ENCODE measurements at places on chromosomes 12 and 14.

DNA sequence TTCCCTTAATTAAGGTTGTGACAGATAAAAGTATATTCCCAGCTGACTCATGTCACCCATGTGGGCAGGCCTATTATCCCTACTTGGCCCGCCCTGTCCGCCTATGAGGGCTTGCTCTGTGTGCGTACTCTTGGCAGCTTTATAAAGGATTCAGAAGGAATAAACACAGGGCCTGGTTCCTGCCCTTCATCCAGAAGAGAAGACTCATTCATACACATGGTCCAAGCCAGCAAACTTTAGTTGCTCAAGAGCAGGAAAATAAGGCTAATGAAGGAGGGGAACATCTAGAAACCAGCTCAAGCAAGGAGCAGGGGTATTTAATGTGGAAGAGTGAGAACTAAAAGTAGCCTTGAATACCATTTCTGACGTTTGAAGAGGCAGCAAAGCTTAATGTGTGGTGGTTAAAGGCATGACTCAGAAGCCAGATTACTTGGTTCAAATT is 141.9 kb downstream of the CRADD start:
- no peak overlapping the region for H3K4me3 ChIP-seq
- no peak for DNase-seq
- H3K4me1 ChIP-seq, result no peaks in the 10 kb centered on the region
- H3K27me3 ChIP-seq, result no peaks in the 10 kb centered on the region

DNA sequence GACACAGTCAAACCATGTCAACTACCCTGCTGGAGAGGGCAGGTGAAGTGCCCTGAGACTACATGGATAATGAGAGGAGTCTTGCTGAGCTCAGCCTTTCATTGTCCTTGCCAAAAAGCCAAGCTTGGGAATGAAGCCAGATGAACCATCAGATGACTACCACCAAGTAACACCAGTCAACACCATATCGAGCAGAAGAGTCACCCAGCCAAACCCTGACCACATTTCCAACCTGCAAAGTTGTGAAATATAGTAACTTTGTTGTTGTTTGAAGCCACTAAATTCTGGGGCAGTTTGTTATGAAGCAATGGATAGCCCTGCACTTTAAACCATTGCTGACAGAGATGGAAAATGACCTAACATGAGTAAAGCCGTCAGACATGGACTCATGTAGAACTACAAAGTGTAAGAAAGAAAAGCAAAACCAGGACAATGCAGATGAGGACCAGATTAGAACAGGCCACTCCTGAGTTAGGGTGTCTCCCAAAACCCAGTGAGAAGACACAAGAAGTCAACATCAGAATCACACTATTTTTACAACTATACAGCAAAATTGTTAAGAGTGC is 12.5 kb upstream of the CRADD start:
- H3K27me3 ChIP-seq, result no peaks in the 10 kb centered on the region
- peaks cover 4% of the 10 kb centered on the region for H3K4me1 ChIP-seq
- no peak overlapping the region for H3K4me3 ChIP-seq
- H3K27ac ChIP-seq, result no peak overlapping the region

DNA sequence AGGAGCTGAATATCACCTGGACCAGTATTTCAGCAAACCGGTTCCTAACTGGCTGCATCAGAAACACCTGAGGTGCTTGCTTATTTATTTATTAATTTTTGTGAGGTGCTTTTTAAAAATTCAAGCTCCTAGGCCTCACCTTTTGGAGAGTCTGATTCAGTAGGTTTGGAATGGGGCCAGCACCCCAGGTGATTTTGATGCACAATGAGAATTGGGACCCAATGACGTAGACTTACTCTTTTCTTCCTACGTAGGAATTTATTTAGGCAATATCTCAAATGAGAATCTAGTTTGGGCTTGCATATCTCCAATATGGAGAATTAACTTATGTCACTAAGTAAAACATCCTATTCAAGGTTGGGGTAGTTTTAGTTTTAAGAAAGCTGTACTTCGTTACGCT is 7.3 kb downstream of the YEATS4 start:
- DNase-seq, result no peak
- H3K4me1 ChIP-seq, result no peaks in the 10 kb centered on the region
- no peaks in the 10 kb centered on the region for H3K27me3 ChIP-seq
- H3K36me3 ChIP-seq, result peaks cover 88% of the 10 kb centered on the region
- no peak overlapping the region for H3K4me3 ChIP-seq

- H3K27ac ChIP-seq, result no peak overlapping the region
- H3K27me3 ChIP-seq, result no peaks in the 10 kb centered on the region
- DNase-seq, result no peak
- H3K4me3 ChIP-seq, result no peak overlapping the region
- no peaks in the 10 kb centered on the region for H3K36me3 ChIP-seq
- H3K4me1 ChIP-seq, result peaks cover 1% of the 10 kb centered on the region
Observed at GRCh38 chr14:28468191-28469151, 298.1 kb upstream of the FOXG1 start.

GRCh38 chr14:100107236-100107635 is 42.0 kb downstream of the EVL start:
- H3K4me3 ChIP-seq, result no peak overlapping the region
- peaks cover 38% of the 10 kb centered on the region for H3K36me3 ChIP-seq
- H3K27me3 ChIP-seq, result no peaks in the 10 kb centered on the region
- DNase-seq, result no peak
- H3K4me1 ChIP-seq, result peaks cover 2% of the 10 kb centered on the region
- H3K27ac ChIP-seq, result no peak overlapping the region

- no peaks in the 10 kb centered on the region for H3K27me3 ChIP-seq
- no peak for DNase-seq
- H3K36me3 ChIP-seq, result no peaks in the 10 kb centered on the region
- no peak overlapping the region for H3K4me3 ChIP-seq
Observed at GRCh38 chr14:61581340-61581739, 114.0 kb upstream of the HIF1A start.

DNA sequence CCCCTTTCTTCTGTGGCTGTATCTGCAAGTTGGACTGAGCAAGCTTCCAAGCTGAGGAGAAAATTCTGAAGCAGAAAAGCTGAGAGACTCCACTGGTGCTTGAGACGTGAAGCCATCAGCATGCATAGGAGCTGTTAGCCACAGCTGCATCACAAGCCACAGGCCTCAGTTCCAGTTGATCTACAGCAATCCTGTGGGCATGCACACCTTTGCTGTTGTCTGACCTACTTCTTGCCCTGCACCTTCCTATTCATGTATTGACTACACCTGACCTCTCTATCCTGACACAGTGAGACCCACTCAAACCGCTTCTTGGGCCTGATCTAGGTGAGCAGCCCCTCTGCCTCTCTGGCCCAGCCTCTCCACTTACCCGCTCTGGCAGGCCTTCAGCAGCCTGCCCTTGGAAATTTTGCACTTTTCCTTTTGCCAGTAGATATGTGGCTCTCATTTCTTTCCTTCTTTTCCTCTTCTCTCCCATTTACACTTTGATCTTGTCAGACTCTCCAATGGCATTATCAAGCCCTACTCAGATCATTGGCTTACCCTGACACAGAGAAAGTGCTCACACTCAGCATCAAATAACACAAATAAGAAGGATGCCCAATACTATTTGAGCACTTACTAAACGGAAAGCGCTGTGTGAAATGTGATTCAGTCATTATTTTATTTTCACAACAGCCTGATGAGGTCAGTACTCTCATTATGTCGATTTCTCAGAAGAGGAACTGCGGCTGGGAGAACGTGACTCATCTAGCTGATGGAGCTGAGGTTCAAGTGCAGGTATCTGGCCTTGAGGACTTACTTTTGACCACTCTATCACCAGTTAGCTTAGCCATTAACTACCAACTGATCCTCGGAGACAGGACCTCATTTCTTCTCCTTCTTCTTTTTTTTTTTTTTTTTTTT is 21.9 kb upstream of the PTGR2 start:
- peaks cover 8% of the 10 kb centered on the region for H3K4me1 ChIP-seq
- no peak for DNase-seq
- no peak overlapping the region for H3K4me3 ChIP-seq
- H3K36me3 ChIP-seq, result no peaks in the 10 kb centered on the region

- H3K4me1 ChIP-seq, result peaks cover 32% of the 10 kb centered on the region
- H3K4me3 ChIP-seq, result no peak overlapping the region
- H3K27me3 ChIP-seq, result no peaks in the 10 kb centered on the region
- H3K27ac ChIP-seq, result no peak overlapping the region
Observed at GRCh38 chr12:47822863-47823262, 3.2 kb upstream of the HDAC7 start.

- no peak for DNase-seq
- no peaks in the 10 kb centered on the region for H3K36me3 ChIP-seq
- no peaks in the 10 kb centered on the region for H3K4me1 ChIP-seq
- no peak overlapping the region for H3K4me3 ChIP-seq
- no peaks in the 10 kb centered on the region for H3K27me3 ChIP-seq
- H3K27ac ChIP-seq, result no peak overlapping the region
Observed at GRCh38 chr12:18981732-18982131, 147.8 kb upstream of the PLEKHA5 start.

DNA sequence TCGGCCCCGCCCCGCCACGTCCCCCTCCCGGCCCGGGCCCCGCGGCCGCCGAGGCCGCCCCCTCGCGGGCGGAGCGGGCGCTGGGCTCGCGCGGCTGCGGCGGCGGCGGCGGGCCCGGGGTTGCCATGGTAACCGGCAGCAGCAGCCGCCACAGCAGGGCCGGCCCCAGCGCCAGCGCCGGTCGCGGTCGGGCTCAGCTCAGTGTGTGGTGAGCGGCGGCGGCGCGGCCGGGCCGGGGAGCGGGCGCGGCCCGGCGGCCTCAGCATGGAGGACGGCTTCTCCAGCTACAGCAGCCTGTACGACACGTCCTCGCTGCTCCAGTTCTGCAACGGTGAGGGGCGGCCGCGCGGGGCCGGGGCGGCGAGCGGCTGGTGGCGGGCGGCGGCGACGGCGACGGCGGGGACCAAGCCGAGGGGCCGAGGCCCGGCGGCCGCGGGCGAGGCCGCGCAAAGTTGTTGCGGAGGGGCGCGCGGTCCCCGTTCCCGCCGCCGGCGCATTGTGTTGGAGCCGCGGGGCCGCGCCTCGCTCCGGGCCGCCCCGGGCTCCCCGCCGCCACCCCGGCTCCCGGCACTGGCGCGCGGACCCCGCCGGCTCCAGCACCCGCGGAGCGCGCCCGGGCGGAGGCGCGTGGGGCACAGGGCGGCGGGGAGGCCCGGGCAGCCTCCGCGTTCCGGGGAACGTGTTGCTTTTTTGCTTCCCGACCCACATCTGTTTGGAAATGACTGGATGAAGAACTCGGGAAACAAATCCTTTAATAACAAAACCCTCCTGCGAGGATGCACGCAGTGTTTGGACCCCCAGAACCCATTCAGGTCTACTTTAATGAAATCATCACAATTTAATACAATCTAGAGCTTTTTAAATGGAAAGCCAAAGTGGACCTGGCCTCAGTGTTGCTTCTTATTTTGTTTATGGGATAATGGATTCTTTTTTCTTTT is at the start of gene EML1:
Gene EML1, plus strand, starts transcription at position 201 of the 938 bp plus-strand sequence. Its CDS starts 64 bp downstream, at position 265.
- peak; percentile 85 for DNase-seq
- no peaks in the 10 kb centered on the region for H3K27me3 ChIP-seq
- peak within 1 kb of the TSS; percentile 61 for H3K4me3 ChIP-seq
- H3K36me3 ChIP-seq, result no peaks in the 10 kb centered on the region
- peaks cover 5% of the 10 kb centered on the region for H3K4me1 ChIP-seq
- H3K27ac ChIP-seq, result peak within 1 kb of the TSS; percentile 90

DNA sequence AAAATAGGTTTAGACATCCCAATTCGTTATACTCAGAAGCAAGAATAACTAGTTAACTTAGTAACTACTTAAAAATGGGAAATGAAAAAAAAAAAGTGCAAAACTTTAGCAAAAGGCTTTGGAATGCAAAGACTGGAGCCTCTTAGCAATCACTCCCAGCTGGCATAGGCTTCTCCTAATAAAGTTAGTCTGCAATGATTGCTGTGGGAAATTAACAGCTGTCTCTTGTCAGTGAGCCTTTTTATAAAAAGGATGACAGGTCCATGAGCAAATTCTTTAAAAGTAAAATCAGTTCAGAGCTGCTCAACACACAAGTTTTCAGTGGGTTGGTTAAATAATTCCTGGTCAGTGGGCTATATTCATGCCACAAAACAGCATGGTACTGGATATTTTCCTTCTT is 7.4 kb upstream of the SYCP3 start:
- peaks cover 1% of the 10 kb centered on the region for H3K27me3 ChIP-seq
- H3K4me1 ChIP-seq, result no peaks in the 10 kb centered on the region
- no peak for DNase-seq
- no peak overlapping the region for H3K4me3 ChIP-seq

DNA sequence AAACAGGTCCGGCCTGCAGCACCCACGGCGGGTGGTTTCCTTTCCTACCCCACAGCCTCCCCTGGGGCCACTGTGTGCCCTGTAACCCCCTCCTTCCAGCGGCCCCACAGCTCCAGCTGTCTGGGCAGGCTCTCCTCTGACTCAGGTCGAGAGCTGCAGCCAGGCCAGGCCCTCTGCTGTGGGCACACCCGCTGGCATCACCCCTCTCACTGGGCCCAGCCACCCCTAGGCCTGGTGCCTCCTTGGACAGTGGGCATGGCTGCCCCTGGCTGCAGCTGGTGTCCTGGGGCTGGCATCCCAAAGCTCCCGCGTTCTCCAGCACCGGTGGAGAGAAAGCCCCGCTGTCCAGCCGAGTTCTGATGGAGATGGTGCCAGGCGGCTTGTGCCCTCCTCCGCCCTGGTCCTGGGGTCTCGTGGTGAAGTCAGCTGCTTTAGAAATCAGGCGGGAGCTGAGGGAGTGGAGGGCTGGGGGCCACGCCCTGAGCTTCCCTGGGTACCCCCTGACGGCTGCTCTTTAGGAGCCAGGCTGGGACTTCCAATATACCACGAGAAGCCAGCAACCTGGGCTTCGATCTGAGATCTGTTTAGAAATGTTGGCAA is 114.9 kb downstream of the KIF26A start:
- peaks cover 7% of the 10 kb centered on the region for H3K27me3 ChIP-seq
- no peak overlapping the region for H3K4me3 ChIP-seq
- no peak overlapping the region for H3K27ac ChIP-seq
- DNase-seq, result no peak

- H3K4me1 ChIP-seq, result peaks cover 25% of the 10 kb centered on the region
- no peaks in the 10 kb centered on the region for H3K27me3 ChIP-seq
- H3K27ac ChIP-seq, result no peak overlapping the region
- no peak for DNase-seq
Observed at GRCh38 chr14:100391724-100392123, 68.6 kb downstream of the SLC25A47 start.

- H3K27me3 ChIP-seq, result no peaks in the 10 kb centered on the region
- H3K4me1 ChIP-seq, result no peaks in the 10 kb centered on the region
- H3K27ac ChIP-seq, result no peak overlapping the region
- no peak overlapping the region for H3K4me3 ChIP-seq
- DNase-seq, result no peak
Observed at GRCh38 chr12:109444259-109444658, 32.8 kb downstream of the KCTD10 start.

- no peaks in the 10 kb centered on the region for H3K4me1 ChIP-seq
- H3K36me3 ChIP-seq, result peaks cover 11% of the 10 kb centered on the region
- no peaks in the 10 kb centered on the region for H3K27me3 ChIP-seq
- no peak for DNase-seq
Observed at GRCh38 chr12:58894040-58894439, 26.3 kb downstream of the LRIG3 start.

DNA sequence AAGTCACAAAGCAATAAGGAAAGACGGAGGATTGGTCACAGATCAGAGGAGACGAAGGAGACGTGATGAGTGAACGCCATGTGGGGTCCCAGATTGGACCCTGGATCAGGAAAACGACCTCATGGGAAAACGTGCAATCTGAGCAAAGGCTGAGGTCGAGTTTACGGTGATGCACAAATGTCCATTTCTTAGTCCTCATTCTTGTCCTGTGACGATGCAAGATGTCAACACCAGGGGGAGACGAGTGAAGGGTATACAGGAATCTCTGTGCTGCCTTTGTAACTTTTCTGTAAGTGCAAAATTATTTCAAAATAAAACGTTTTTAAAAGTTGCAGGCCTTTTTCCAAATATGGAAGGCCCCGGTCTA is 329.8 kb downstream of the MED13L start:
- DNase-seq, result no peak
- peaks cover 7% of the 10 kb centered on the region for H3K4me1 ChIP-seq
- no peak overlapping the region for H3K27ac ChIP-seq

- H3K4me3 ChIP-seq, result no peak overlapping the region
- H3K4me1 ChIP-seq, result peaks cover 4% of the 10 kb centered on the region
- H3K36me3 ChIP-seq, result no peaks in the 10 kb centered on the region
- no peaks in the 10 kb centered on the region for H3K27me3 ChIP-seq
- no peak overlapping the region for H3K27ac ChIP-seq
Observed at GRCh38 chr12:117921929-117922777, 46.6 kb downstream of the KSR2 start.
